ENCODE measurements at places on chromosomes 11 and 22.

DNA sequence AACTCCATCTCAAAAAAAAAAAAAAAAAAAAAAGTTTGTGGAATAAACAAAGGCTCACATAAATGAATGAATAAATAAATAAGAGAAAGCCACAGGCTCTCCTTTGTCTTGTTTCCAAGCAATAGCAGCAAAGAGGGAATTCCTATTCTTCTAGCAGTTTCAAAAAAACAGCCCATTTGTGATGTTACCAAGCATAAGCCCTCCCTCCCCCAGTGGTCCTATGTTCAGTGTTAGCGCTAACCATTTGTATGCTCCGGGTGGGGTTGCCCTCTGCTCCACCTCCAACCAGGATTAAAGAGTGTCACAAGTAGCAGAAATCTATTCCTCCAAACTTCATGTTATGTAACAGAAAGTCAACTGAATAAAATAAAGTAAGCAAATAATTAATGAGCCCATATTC is 1215.0 kb upstream of the TENM4 start:
- DNase-seq, result no peak

DNA sequence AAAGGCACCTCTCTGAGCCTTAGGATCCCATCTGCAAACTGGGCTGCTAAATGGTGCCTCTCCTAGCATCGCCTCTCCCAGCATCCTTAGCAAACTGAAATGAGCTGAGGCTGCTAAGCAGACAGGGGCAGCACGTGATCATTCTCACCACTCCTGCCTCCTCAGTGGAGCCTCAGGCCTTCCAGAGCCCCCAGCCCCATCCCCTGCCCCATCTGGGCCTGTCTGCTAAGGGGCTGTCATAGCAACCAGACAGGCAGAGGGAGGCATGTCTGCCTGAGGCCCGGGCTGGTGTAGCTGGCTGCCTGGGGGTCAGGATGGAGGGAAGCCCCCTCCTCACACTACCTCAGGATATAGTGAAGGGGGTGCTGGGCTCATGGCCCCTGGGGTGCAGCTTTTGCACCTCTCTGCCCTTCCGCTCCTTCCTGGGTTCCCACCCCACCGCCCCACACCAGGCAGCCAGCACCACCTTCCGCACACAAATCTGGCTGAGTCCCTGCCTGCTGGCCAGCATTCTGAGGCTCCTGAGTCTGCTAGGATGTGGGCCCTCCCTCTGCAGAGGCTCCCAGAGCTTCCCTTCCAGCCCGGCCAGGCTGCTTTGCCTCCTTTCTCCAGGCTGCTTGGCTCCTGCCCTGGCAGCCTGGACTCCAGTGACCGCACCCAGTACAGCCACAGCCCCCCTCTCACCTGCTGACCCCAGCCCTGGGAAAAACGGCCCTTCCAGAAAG is 47.5 kb upstream of the TTLL12 start:
- no peak for DNase-seq

DNA sequence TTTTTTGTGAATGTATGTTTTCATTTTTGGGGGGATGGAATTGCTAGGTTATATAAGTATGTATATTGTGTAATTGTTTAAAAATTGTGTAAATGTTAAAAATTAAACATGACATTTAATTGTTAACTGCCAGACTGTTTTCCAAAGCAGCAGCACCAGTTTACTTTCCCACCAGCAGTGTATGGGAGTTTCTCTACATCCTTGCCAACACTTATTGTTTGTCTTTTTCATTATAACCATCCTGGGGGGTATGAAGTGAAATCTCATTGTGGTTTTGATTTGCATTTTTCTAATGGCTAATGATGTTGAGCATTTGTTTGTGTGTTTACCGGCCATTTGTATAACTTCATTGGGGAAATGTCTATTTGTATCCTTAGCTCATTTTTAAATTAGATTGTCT is 31.7 kb upstream of the RRAS2 start:
- peak; percentile 20 for DNase-seq

DNA sequence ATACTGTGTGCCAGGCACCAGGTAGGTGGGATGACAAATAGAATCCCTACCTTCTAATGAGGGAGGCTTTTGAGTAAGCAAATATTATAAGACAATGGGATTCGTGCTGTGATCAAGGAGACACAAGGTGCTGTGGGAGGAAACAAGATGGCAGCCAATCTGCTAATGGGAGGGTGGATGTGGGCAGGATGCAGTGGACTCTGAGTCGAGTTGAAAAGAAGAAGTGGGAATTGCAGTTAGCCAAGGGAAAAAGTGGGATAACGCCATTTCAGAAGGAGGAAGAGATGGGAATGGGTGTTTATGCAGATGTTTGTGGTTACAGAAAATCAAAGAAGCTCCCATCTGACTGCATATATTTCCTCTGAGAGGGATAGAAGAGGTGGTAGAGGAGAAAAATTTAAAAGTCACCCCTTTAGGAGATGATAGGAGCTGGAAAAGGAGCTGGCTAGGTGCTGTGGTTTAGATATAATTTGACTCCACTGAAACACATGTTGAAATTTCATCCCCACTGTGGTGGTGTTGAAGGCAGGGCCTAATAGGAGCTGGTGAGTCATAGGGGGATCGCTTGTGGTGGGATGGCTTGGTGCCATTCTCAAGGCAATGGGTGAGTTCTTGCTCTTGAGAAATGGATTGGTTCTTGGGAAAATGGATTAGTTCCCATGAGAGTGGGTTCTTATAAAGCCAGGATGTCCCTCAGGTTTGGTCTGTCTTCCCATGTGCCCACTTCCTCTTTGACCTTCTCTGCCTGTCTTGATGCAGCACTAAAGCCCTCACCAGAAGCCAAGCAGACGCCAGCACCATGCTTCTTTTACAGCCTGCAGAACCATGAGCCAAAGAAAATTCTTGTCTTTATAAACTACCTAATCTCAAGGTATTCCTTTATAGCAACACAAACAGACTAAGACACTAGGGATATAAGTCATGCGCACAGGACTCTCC is 30.0 kb upstream of the POU2AF1 start:
- peak; percentile 49 for DNase-seq

DNA sequence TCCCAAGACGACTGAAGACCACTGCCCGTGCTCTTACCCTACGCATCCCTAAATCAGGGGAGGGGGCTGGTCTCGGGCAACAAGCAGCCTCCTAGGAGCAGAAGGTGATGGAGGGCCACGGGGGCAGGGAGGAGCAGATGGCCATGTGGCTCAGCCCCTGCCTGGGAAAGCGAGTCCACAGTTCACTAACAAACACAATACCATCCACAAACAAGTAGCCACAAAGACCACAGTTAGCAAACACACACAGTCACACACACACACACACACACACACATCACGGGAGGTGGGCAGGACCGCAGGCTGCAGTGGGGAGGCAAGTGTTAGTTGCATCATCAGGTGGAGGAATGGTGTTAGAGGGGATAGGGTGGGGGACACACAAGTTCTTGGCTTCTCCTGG is 13.2 kb upstream of the FXYD2 start:
- no peak for DNase-seq

- DNase-seq, result no peak
Measured at GRCh38 chr22:34045311-34045710, 125.0 kb upstream of the LARGE1 start.

- no peak for DNase-seq
Measured at GRCh38 chr11:71568704-71569349, 3.5 kb downstream of the KRTAP5-10 start.

DNA sequence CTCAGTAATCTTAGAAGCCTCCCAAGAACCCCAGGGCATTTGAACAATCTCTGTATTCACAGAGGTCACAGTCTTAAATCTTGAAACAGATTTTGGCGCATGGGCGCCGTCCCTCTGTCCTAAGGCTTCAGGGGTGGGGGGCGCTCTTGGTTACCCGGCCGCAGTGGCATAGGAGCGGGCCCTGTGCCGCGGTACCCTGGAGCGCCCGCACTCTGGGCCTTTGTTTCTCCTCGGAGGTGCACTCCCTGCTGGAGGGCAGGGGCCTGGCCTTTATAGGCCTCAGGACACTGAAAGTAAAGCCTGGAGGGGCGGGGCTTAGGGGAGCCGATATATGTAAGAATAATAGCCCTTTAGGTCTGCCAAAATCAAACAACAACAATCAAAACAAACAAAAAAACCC is 197.3 kb upstream of the FOLH1 start:
- DNase-seq, result no peak

GRCh38 chr22:22881116-22882000 is 6.3 kb upstream of the IGLL5 start:
- DNase-seq, result no peak

- DNase-seq, result no peak
Measured at GRCh38 chr22:22237521-22237920, 7.1 kb upstream of the VPREB1 start.

DNA sequence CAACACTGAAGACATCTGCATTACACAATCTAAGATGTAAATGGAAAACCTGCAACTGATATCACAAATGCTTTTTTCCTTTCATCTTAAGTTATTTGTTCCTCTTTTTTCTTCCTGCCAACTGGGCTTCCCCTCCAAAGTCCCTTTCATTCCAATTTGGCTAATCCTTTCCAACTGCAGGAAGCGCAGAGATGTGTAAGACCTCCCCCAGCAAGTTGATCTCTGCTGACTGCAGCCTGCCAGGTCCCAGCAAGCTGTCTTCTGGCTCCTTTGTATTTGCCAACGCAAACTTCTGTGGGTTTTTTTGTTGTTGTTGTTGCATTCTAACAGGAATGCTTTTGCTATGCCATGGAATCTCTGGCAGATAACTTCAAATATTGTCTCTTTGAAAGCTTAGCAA is 38.5 kb upstream of the LRRC4C start:
- no peak for DNase-seq

DNA sequence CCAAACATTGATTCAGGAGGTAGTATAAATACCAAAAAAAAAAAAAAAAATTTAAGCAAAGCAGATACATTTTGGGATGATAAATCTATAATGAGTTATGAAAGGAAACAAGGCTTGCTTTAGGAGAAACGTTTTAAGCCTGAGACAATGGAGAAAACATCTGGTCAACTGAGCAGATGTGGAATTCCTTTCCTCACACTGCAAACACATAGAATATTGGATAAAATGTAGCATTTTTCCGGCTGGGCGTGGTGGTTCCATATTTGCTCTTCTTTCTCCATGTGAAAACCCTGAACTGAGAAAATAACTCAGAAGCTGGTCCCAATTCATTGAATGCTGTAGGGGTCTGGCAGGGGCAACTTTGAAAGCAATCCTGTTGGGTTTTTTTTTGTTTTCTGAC is 33.9 kb downstream of the ENDOD1 start:
- no peak for DNase-seq

DNA sequence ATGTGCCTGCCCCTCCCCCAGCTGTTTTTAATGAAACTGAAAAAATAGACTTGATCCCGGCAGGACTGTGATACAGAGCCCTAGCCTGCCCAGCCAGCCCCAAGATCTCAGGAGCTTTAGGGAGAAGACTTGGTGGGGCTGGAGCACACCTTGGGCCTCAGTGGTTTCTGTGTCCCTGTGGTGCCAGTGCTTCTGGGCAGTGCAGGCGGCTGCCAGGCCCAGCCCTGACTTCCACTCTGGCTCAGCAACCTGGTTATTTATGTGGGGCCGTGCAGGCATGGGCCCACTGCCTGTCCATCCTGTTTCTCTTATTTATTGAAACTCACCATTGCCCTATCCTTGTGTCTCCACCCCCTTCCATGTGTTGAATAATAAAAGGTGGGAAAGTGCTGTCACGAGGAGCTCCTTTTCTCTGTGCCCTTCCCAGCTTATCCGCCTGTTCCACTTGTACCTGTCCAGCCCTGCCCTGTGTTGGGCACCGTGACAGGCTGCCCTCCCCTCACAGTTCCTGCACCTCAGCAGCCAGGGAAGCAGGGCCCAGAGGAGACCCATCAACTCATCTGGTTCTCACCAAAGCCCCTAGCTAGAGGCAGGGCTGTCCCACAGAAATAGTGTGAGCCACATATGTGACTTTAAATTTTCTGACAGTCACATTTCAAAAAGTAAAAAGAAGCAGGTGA is 20.2 kb downstream of the RELT start:
- no peak for DNase-seq

- no peak for DNase-seq
Measured at GRCh38 chr11:1825785-1826451, 8.9 kb upstream of the SYT8 start.

- no peak for DNase-seq
Measured at GRCh38 chr22:46245511-46245910, 4.6 kb downstream of the CDPF1 start.

DNA sequence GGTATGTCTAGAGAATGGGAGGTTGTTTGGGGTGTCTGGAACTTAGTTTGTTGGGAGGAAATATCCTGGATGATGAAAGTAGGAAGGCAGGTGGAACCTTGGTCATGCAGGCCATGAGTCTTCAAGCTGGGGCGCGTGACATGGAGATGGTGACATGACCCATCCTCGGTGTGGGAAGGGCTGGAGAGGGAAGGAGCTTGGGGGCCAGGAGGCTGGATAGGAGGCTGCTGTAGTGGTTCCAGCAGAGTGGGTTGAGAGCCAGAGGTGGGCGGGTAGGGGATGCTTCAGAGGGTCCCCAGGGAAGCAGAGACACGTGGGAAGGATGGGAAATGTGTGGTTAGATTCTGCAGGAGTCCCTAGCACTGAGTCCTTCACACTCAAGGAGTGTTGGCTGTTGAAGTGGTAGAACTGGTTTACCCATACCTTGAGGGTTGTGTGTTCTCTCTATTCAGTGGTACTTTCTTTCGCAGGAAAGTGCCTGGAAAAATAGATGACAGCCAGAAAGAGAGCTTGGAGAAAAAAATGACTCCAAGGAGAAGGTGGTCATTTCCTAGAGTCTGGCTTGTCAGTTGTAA is 56.8 kb downstream of the LDLRAD3 start:
- DNase-seq, result no peak

DNA sequence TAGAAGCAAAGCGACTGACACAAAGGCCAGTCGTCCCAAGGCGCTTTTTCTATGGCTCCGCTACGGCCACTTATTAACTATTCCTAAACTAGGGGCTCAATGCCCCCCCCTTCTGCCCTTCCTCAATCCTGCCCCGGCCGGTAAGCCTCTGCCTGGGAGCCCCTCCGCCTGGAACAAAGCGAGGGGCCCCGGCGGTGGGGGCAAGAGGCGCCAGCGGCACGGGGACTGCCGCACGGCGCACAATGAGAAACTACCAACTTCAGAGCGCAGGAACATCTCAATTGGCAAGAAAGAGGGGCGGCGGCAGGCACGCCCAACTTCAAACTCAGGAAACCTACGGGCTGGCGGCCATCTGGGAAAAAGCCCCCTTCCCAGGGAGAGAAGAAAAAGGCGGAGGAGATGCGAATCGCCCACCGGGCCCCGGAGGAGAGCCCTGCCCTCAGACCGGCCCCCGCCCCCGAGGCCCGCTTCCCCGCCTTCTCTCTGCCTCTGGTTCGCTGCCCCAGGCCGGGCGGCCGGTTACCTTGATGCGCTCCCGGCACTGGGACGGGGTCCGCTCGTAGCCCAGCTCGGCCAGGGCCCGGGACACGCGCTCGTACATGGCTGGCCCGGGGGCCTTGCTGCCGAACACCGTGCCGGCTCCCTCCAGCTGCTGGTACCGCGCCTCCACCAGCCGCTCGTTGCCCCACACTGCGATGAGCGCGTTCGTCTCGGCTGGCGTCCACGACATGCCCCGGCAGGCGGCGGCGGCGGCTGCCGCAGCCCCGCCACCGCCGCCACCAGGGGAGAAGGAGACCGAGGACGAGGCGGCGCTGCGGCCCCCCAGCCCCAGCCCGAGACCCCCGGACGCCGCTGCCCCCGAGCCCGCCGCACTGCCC is 619 bp downstream of the MSANTD2 start:
- no peak for DNase-seq

GRCh38 chr22:44389181-44389580 is 76.4 kb upstream of the SHISAL1 start:
- no peak for DNase-seq

GRCh38 chr11:35111161-35112055 is 27.6 kb upstream of the CD44 start:
- no peak for DNase-seq

GRCh38 chr11:393219-394033 is 583 bp upstream of the PKP3 start:
- peak; percentile 37 for DNase-seq

GRCh38 chr11:119729951-119730613 is 1.1 kb upstream of the NECTIN1 start:
- DNase-seq, result peak; percentile 36
